ENCODE measurements at places on chromosomes 6 and 20. TPM values are rescaled to one million over a fixed set of nuclear protein-coding genes. Genes with fewer than 3 reads are reported as not detected.

Gene PTCHD4
- not detected for total RNA-seq

Gene PEX7
- 3.0 TPM for total RNA-seq

Gene SIM1
- total RNA-seq: not detected

Gene KIF3B
- total RNA-seq: 14.3 TPM

Gene C20orf96
- 9.6 TPM for total RNA-seq

Gene DEFB124
- total RNA-seq: not detected

Gene PTK7
- total RNA-seq: 1.9 TPM

Gene CPXM1
- total RNA-seq: 0.25 TPM

Gene GPLD1
- 0.42 TPM for total RNA-seq

Gene EFCAB8
- 0.77 TPM for total RNA-seq

Gene MYL9
- 0.51 TPM for total RNA-seq

Gene FAM135A
- 7.9 TPM for total RNA-seq

Gene CYP39A1
- total RNA-seq: not detected

Gene KCNK15
- total RNA-seq: not detected

Gene SYCP2
- 15.0 TPM for total RNA-seq

Gene MOG
- total RNA-seq: not detected

Gene CPNE5
- total RNA-seq: 0.99 TPM
